Memory B cell (primary cell): ENCODE measurements at places on chromosomes 3 and 15.

GRCh38 chr3:125958511-125959316, 10.3 kb upstream of the ROPN1B start:
- no peak for DNase-seq

GRCh38 chr3:171797265-171797679, 13.0 kb downstream of the PLD1 start:
- DNase-seq, result no peak

DNA sequence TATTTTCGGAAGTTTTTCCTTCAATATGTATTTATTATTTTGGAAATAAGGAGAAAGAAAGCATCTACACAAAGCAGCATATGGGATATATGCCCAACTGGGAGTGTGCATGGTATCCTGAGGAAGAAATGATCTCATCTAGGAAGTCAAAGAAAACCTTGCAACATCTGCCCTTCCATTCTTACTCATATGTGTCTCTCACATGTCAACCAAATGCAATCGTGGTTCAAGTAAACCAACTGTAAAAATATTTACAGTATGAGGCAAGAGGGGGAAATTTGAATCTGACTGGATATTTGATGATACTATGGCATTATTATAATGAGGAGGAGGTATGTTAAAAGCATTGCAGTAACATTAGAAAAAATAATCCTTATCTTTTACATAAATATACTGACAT, 3.2 kb upstream of the SCG3 start:
- no peak for DNase-seq

DNA sequence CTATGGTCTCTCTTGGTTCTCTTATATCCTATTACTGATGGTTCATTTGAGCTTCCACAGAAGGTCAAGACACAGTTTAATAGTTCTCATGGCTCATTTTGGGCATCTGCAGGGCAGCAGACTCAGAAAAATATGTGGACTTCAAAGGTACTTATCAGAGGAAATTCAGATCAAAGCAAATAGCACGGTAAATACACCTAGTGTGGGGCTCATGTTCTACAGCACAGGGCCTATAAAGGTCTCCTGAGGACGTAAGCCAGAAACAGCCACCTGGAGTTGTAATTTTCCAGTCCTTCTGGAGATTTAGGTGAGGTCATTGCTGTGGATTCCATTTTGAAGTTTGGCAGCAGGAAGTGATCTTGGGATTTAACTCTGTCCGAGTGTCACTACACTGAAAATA, 134.5 kb upstream of the SGO1 start:
- DNase-seq, result no peak

DNA sequence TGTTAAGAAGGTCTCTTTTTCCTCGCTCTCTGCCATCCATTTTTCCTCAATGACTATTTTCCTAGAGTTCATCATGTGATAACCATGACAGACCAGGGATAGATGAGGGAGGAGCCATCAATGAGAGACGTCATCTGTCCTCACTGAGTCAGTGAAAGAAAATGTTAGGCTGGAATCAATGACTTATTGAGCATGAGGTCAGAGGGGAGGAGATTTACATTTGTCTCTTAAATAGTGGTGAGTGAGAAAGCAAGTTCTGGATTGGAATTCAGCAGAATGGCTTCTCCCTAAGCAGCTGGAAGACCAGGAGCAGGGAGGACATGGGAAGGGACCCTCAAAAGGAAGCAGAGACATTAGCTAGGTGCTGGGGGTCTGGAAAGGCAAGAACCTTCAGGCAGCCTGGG, 28.2 kb upstream of the USP3 start:
- DNase-seq, result no peak

- no peak for DNase-seq
Measured at GRCh38 chr3:185582871-185583270, 3.2 kb upstream of the SENP2 start.

GRCh38 chr3:38687321-38687720, 37.8 kb upstream of the SCN5A start:
- no peak for DNase-seq

GRCh38 chr15:91992945-91993344, 139.4 kb downstream of the SLCO3A1 start:
- no peak for DNase-seq

DNA sequence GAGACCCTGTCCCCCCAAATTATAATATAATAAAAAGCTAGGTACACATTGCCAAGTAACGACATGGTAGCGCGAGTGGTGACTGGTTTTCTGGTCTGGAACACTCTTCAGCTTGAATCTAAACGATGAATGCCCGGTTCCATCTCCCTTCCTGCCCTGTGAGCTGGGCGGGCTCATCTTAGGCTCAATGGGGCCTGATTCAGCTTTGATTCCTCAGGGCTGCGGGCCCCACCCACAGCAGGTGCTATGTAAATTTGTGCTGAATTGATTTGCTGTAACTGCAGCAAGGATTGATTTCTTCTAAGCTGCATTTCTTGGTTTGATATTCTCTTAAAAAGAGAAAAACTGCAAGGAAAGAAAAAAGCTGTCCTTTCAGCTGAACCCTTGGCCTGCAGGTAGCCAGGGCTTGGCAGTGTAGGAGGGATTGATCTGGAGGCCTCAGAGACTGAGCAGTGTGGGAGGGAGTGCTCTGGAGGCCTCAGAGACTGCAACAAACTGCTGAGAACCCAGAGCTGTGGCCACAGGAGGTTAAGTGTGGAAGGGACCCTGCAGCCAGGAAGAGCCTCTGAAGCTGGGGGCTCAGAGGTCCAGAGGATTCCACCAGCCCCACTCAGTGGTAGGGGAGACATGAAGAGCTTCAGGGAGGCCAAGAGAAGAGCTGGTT, 231.6 kb downstream of the XXYLT1 start:
- no peak for DNase-seq

- no peak for DNase-seq
Measured at GRCh38 chr3:141929341-141929995, 53.0 kb downstream of the ATP1B3 start.

DNA sequence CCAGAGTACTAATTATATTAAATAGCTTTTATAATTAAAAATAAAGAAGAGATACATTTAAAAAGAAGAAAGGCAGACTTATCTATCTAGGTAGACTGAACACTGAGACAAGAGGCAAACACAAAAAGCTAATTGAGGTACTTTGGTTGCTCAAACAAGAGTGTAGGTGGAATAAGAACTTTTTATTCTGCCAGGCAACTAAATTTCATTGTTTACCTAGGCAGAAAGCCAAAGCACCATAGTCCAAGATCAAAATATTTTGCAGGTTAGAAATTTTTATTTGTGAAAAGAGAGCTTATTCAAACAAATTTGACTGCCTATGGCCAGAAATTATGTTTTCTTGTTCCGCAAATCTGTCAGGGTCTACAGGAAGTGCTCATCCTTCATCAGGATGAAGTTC, 499.6 kb upstream of the GBE1 start:
- no peak for DNase-seq

DNA sequence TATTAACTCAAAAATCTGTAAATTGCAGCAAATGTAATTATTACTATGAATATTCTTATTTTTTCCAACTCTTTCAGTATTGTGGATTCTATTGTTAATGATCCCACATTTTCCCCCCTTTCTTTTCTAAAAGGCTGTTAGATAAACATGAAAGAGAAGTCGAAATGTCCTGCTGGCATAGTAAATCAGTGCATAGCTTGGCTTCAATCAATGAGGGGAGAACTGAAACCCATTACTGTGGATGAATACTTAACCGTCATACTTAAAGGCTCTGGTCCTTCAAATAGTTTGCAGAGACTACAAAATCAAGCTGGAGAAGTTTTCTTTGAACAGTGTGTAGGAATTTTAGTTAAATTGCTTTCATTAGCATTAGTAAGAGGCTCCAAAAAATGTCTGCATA, 667.9 kb downstream of the CADM2 start:
- DNase-seq, result no peak

- DNase-seq, result no peak
Measured at GRCh38 chr3:59605318-59605717, 555.5 kb upstream of the CFAP20DC start.

DNA sequence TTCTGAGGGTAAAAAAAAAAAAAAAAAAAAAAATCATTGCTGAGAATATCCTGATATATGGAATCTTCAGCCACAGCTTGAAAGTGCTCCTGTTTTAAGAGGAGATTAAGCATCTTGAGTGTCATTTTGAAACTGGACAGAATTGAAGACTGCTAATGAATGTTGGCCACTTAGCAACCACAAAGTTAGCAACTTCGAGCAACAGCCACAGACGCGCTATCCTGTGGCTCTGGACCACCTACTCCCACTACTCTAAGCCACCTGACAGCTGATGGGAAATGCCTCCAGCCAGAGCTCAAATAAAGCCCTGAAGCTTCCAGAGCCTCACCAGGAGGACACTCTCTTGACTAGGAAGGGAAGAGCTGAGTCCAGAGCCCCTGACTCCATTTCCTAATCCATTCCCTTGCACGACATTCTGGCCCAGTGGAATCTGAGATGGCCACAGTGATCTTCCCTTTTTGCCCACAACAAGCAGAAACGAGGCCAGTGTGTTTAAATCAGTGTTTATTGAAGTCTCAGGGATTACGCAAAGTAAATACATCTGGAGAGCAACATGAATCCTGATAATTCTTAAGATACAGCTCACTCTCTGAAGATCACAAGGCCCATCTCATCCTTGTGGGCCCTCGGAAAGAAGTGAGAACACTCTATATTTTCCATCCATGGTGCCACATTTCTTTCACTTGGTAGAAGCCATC, 58.6 kb downstream of the TMEM212 start:
- DNase-seq, result no peak

DNA sequence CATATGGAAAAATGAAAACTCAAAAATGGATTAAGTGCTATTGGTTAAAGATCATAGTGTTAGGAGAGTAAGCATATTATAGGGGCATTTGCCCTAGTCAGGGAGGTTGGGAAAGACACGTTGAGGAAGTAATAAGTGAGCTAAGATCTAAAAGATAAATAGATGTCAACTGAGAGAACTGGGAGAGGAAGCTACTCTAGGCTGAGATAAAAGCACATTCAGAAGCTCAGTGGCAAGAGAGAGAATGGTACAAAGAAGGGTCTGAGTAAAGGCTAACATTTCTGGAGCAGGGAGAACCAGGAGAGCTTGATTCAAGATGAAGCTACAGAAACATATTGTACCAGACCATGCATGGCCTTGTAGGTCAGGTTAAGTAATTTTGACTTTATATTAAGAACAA, 63.9 kb downstream of the TRPC1 start:
- DNase-seq, result no peak

- no peak for DNase-seq
Measured at GRCh38 chr15:35209838-35210237, 124.7 kb upstream of the NANOGP8 start.

DNA sequence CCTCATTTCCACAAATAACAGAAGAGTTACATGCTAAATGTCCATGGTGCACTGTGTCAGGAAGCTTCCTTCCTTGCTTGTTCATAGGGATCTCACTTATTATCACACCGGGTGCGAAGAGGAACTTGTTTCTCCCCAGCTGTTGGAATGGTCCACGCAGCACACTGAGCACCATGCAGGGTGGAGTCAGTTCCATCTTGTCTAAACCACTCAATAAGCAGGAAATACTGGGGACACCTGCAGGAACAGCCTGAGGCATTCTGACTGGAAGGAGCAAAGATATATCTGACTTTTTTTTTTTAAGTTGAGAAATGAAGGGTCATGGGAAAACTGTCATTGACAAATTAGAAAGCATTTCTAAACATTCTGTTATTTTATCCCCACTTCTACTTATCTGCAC, 70.0 kb upstream of the WDR72 start:
- no peak for DNase-seq

GRCh38 chr3:132432639-132433038, 15.3 kb downstream of the DNAJC13 start:
- DNase-seq, result no peak

GRCh38 chr3:139302801-139303113, 41.1 kb upstream of the MRPS22 start:
- DNase-seq, result no peak

GRCh38 chr3:12591456-12591855, 34.6 kb downstream of the MKRN2 start:
- DNase-seq, result no peak

DNA sequence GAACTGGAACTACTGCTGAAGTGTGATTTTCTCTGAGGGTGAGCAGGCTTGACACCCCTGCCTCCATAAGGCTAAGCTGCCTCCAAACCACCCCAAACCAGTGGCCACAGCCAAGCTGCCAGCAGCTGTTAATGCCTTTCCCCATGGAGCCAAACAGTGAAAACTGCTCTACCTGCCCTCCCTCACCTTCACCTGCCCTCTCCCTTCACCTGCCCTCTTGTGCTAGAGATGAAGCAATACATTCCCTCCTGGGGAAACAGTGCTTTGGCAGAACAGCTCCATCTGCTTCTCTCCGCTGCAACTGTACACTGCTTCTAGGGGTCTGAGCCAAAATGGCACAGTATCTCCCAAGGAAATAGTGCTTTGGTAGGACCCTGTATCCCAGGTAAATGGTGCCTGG, 374.1 kb downstream of the FHIT start:
- no peak for DNase-seq

DNA sequence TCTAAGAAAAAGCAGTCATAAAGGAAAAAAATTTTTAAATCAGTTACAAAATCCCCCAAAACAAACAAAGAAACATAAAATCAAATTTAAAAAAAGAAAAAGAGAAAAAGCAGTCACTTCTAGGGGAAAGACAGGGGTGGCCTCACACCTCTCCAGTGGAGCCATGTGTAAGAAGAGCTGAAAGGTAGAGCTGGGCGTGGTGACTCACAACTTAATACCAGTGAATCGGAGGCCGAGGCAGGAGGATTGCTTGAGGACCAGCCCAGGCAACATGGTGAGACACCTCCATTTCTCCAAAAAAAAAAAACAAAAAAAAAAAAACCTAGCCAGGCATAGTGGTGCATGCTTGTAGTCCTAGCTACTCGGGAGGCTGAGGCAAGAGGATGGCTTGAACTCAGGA, 14.7 kb downstream of the MESD start:
- DNase-seq, result no peak

- no peak for DNase-seq
Measured at GRCh38 chr3:115321400-115321805, 174.3 kb upstream of the ZBTB20 start.

- DNase-seq, result no peak
Measured at GRCh38 chr3:42698216-42698910, 4.2 kb downstream of the HHATL start.

DNA sequence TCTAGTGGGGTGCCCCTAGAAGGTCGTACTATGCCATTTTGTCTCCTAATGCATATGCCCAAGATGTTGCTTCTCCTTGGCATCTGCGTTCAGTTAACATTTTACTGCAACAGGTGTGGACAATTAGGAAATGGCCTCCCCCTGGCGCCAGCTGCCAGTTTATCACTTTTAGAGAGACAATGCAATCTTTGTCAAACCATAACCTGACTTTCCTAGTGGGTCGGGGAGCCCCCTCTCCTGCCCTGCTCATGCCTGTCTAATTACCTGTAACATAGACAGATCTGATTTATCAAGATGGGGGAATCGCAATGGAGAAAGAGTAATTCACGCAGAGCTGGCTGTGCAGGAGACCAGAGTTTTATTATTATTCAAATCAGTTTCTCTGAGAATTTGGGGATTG, 353.7 kb upstream of the SGO1 start:
- no peak for DNase-seq
